Activated T-cell treated with anti-CD3 and anti-CD28 coated beads for 4 hours (primary cell): ENCODE measurements at places on chromosomes 16 and 17.

- no peak for DNase-seq
Measured at GRCh38 chr16:49440156-49441065, 66.8 kb downstream of the C16orf78 start.

DNA sequence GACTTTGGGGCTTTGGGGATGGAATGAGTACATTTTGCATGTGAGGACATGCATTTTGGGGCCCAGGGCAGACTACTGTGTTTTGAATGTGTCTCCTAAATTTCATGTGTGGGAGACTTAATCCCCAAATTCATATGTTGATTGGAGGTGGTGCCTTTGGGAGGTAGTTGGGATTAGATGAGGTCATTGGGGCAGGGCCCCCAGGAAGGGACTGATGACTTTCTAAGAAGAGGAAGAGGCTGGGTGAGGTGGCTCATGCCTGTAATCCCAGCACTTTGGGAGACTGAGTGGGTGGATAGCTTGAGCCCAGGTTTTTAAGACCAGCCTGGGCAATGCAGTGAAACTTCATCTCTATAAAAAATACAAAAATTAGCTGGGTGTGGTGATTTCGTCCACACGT, 42.8 kb upstream of the RAI1 start:
- DNase-seq, result no peak

DNA sequence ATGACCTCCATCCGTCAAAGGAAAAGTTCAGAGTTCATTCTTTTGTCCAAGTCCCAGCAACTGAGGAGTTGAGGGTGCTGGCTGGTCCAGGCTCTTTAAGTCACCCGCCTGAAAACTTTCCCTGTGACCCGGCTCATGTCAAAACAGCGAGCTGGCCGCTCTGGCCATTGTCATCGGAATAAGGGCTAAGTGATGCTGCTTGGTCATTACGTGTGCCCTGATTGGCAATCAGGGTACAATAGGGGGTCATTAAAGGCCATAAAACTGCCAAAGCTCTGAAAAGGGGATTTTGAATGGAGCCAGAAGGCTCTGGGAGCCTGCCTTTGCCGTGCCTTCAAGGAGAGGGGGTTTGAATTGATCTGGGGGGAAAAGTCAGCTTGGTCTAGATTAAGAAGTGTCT, 88.5 kb upstream of the IRX3 start:
- no peak for DNase-seq

- peak; percentile 7 for DNase-seq
Measured at GRCh38 chr17:45784741-45785479, 790 bp downstream of the CRHR1 start.

DNA sequence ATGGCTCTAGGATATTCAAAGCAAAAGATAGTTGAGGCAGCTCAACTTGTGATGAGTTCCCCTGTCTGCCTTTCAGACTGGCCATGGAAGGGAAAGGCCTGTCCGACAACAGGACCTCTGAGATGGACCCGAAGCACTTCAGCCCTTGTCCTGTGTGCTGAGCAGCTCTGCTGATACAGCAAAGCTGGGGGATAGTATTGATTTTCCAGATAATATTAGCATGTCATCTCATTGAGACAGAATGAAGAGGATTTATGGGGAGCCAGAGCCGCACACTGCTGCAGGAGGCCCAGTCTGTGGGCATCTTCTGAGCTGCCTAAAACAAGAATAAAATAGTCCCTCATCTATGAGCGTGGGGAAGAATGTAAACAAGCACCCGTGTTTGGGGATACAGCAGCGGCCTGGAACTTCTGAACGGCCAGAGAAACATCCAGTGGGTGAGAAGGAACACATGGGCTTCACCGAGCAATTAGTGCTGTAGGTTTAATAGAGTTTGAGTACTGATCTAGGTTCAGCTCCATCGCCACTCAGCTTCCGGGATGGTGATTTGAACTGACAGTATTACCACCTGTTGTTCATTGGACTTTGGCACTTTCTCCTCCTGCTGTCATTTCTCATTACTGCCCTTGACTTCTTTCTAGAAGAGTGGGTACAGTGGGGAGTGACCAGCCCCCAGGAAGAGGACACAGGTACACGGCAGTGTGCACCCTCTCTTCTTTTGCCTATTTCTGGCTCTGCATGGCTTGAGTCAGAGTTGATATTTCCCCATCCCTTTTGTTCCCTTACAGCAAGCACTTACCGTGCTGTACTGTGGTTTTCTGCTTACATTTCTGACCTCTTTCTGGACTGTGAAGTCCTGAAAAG, 96.5 kb upstream of the TBX2 start:
- no peak for DNase-seq

GRCh38 chr17:29615048-29615385, 7.7 kb downstream of the CORO6 start:
- peak; percentile 36 for DNase-seq

GRCh38 chr16:84988328-84989080, 22.8 kb downstream of the ZDHHC7 start:
- DNase-seq, result no peak

DNA sequence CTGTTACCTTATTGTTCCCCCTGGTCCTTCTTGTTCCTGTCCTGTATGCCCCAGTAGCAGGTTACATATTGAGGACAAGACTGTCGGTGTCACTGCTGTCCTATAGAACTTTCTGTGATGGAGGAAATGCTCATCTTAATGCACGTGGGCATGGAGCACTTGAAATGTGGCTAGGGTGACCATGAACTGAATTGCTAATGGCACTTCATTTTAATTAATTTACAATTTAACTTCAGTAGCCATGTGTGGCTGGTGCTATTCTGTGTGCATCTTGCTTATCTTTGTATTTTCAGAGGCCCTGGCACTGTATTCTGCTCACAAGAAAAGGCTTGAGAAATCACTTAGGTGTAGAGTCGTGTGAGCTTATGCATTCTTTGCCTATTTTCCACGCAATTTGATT, 125.2 kb downstream of the MSI2 start:
- no peak for DNase-seq

- DNase-seq, result no peak
Measured at GRCh38 chr17:49383060-49383459, 21.0 kb upstream of the ZNF652 start.

GRCh38 chr17:72297326-72298115, 176.7 kb downstream of the SOX9 start:
- DNase-seq, result no peak

GRCh38 chr17:81667754-81668153, 1.2 kb downstream of the CCDC137 start:
- no peak for DNase-seq

DNA sequence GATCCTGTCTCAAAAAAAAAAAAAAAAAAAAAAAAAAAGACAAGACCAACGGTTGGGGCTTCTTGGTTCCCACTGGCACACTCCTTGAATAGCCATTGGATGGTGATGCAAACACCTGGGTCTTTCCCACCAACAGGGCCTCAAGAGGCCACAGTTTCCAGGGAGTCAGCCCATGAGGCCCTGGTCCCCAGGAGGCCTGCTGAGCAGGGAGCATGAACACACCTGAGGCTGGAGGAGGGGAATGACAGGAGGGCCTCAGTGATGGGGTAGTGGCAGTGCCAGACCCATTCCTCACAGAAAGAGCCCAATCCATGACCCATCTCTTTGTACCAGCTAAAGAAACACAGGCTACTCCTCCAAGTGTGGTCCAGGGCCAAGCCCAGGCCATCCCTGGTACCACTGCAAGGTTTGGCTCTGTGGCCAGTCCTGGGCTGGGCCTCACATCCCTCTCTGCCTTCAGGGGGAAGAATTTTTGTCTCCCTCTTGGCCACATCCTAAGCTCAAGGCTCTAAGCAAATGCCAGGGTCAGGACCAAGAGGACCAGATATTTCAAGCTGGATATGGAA, 13.9 kb downstream of the ARL2BP start:
- DNase-seq, result no peak

GRCh38 chr17:3551189-3551588, 6.4 kb downstream of the TRPV3 start:
- no peak for DNase-seq

DNA sequence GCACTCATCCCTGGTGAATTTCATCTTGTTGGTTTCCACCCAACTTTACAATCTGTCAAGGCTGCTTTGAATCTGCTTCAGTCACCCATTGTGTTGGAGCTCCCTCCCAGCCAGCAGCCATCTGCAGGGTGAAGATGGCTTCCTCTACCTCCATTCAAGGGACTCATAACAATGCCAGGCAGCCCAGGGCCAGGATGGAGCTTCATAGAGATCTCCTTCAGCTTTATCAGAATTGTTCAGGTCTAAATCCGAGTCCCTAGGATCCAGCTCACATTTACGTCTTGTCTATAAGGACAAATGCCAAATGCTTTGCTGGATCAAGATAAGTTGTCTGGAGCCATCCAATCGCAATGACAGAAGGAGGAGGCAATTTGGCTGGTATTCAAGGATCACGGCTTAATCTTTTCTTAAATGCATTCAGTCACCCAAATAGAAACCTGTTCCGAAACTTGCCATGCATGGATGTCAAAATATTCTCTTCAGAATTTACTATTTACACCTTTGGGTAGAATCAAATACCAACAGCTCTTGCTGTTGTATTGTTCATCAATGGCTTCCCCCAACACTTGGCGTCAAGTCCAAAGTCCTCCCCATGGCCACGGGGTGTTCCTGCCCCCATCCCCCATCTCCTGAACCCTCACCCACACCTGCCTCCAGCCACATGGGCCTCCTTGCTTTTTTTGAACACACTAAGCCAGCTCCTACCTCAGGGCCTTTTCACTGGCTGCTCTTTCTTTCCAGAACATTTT, 3.8 kb upstream of the FAM171A2 start:
- no peak for DNase-seq

- DNase-seq, result no peak
Measured at GRCh38 chr16:13633391-13633861, 286.5 kb upstream of the ERCC4 start.

GRCh38 chr16:1655269-1655807, 22.7 kb upstream of the JPT2 start:
- no peak for DNase-seq

DNA sequence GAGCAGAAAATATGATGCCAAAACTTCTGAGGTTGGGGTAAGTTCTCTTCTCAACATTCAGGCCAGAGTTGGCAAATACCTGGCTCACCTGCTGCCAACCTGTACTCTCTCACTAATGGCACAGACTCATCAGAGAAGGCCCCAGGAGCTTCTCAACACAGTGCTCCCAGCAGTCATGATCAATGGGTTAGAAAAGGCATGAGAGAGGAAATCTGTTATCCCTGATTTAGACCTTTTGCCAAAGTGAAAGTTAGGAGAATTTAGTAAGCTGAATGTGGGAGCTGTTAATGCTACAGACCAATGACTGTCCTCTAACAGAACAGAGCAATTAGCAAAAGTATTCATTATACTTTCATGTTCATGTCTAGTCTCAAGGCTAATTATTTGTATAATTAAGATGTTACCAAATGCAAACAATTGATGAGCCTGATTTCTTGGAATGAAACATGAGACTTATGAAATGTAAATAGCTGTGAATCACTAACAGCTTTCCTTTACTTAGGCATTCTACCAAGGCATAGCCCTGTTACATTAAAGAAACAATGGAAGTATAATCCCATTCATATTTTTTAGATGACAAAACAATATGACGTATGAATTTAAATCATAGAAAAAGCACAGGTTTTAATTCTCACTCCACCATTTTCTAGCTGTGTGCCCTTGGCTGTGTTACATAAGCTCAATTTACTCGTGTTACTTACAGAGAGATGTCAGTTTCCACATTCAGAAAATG, 68.7 kb upstream of the MARCHF10 start:
- DNase-seq, result no peak

DNA sequence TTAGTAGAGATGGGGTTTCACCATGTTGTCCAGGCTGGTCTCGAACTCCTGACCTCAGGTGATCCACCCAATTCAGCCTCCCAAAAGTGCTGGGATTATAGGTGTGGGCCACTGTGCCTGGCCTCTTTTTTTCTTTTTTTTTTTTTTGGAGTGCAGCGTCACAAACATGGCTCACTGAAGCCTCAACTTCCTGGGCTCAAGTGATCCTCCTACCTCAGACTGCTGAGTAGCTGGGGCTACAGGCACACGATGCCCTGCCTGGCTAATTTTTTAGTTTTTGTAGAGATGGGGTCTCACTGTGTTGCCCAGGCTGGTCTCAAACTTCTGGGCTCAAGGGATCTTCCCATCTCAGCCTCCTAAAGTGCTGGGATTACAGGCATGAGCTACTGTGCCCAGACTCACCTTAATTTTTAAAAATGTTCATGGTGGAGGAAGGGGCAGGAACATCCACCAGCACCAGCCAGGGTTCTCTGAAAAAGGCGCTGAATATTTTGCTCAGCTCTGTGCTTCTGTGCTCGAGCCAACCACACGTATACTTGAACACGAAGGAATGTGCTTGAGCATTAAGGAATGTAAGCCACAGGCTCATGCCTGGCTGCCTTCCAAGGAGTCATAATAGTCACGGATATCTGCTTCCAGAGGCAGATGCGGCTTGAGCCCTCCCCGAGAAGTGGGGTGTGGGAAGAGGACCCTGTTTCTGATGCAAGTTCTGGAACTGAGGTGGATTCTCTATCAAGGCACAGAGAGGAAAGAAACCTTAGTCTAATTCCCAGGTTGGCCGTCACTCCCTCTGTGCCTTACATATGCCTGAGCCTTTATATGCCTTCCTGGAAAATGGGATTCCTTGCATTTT, 65.5 kb upstream of the CREBBP start:
- DNase-seq, result no peak

DNA sequence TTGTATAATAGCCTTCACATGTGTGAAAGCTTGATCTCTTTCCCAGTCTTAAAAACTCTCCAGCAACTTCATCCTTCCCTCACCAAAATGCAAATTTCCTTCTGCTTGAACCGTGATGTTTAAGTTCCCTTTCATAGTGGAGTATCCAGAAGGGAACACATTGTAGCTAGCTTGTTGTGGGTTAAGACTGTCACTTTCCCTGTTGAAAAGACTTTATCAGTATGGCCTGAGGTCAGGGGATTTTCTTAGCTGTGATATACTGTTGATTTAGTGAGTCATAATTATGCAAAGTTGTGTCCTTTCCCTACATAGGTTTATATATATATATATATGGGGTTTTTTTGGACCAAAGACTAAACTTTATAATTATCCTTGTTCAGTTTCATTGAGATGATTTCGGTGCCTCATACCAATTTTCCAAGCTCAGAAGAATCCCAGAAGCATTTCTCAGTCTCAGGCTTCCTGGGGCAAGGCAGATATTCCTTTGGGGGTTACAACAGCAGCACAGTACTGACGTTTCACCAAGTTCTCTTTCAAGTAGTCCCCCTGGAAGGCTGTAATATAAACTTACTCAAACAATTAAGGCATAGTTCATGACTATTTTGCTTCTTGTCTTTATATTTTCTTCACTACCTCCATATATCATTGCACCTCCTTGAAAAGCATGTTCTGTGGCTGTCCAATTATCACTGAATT, 35.7 kb downstream of the ESRP2 start:
- no peak for DNase-seq
